ENCODE measurements at places on chromosomes 4 and X.

DNA sequence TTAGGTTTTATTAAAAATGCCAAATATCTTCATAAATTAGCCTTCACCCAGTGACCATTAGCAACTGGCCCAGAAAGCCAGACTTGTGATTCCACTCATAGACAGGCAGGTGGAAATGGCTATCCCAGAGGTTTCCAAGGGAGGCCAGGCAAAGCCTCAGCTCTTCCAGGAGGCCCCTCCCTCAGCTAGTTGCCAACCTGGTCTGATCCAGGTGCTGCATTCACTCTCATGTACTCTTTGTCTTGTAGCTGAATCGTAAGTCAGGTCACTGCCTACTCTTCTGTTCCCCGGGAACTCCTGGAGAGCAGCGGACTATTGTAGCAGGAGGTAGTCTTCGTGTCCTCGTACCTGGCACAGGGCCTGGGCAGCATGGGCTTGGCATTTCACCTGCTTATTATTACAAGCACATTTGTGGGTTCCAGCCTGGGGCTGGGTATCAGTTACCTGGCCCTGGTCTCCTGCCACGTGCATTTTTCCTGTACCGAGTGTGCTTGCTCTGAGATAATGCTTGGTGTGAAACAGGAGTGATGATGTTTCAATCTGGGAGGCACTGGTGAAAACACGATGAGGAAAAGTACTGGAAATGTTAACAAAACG lies 101.6 kb downstream of the FAM193A start:
- peak; percentile 97 for DNase-seq

- no peak for DNase-seq
Measured at GRCh38 chr4:176838601-176839433, 46.1 kb upstream of the VEGFC start.

DNA sequence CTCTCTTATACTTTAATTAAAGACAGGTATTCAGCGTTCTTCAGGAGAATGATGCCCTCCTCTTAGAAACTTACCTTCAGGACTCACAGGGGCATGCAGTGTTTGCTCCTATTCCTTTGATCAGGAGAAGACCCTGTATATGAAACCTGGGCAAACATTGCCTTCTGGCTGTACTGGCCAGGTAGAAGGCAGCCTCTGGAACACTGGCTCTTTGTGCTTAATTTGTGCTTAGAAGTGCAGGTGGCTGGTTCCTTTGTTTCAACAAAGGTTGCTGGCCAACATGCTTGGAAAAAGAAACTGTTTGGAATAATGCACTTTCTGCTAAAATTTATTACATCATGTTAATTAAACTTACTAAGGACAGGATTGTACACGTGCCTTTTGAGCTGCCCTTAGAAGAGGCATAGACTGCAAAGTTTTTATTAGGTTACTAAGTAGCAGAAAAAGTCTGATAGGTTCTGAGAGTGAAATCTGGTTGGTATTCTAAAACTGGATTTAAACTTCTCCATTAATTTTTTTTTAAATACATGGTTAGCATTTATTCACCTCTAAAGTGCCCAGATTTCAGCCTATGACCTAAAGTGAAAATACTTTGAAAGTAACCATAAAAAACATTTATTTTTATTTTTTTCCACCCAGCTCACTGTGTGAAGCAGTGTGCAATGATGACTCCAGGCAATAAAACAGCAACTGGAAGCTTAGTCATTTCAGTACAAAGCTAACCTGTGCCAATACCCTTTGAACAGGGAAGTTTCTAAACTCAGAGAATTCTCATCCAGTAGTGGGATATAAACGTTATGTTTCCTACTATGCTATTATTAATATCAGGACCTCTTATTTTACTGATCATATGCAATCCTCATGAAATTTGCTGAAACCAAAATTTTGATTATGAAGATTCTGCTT lies 11.3 kb downstream of the RASSF6 start:
- DNase-seq, result peak; percentile 82

DNA sequence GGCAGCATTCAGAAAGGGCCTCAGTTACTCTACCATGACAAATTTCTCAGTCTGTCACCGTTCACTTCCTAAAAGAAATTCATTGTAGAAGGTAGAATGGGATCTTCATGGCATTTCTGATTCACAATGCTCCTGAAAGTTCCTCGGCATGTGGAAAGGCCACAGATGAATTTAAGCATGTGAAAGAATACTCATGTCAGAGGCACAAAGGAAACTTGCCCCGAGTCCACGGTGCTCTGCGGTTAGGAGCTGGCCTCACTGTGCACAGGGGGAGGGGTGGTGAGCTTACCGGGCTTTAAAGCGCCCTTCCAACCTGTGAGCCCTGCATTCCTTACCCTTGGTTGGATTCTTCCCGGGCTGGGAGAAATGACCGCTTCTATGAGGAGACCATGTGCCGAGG lies 9.3 kb downstream of the TKTL1 start:
- DNase-seq, result no peak

DNA sequence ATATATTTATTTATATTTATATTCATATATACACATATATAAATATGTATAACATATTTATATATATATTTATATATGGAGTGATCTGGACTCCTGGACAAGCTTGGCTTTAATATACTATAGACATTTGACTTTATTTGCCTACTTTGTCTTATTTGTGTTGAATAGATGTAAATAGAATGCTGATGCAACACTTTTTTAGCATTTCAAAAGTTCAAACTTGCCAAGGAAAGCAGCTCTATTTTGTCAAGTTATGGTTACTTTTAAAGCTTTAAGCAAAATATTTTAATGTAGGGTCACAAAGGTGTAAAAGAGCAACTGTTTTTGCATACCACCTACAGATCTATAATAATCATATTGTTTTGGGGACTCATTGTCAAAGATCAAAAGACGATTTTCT lies 61.1 kb downstream of the FSTL5 start:
- DNase-seq, result no peak

- no peak for DNase-seq
Measured at GRCh38 chr4:60089546-60090273, 1110.4 kb upstream of the ADGRL3 start.

- DNase-seq, result no peak
Measured at GRCh38 chrX:75278991-75279390, 5.1 kb downstream of the UPRT start.

GRCh38 chr4:119977076-119977940 lies 89.3 kb downstream of the MAD2L1 start:
- no peak for DNase-seq

DNA sequence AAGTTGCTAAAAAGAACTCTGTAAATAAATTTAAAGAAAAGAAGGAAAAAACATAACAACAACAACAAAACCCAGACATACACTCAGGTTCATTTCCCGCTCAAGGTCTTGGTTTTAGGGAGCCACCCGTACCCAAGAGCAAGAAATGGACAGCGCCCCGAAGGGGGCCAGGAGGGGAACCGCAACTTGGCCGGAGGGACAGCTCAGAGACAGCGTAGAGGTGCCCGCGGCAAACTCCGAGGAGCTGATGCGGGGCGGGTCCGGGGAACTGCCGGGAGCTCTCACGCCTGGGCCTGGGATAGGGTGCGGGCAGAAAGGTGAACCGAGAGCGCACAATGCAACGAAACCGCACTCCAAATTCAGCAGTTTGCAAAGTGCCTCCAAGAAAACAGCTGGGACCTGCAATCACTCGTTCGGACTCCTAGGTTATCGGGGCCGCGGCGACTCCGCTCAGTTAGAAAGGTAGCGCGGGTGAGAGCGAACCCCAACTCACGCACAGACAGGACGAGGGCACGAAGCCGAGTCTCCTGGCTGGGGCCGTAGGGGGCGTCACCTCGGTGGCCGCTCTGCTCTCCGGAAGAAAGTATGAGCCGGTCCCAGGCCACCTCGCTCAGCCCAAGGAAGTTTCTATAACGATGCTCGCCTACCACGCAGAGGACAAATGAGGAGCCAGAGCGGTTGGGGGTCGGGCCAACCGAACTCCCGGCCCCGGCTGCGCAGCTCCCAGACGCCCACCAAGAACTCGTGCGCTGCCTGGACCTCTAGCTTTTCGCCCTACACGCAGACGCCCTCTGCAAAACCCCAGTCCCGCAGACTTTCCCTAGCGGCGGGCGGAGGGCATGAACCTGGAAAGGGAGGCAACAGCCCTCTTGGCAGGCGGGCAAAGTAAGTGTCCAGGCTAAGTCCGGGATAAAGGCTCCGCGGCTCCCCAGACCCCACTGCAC lies 1.4 kb downstream of the NDNF start:
- DNase-seq, result no peak

DNA sequence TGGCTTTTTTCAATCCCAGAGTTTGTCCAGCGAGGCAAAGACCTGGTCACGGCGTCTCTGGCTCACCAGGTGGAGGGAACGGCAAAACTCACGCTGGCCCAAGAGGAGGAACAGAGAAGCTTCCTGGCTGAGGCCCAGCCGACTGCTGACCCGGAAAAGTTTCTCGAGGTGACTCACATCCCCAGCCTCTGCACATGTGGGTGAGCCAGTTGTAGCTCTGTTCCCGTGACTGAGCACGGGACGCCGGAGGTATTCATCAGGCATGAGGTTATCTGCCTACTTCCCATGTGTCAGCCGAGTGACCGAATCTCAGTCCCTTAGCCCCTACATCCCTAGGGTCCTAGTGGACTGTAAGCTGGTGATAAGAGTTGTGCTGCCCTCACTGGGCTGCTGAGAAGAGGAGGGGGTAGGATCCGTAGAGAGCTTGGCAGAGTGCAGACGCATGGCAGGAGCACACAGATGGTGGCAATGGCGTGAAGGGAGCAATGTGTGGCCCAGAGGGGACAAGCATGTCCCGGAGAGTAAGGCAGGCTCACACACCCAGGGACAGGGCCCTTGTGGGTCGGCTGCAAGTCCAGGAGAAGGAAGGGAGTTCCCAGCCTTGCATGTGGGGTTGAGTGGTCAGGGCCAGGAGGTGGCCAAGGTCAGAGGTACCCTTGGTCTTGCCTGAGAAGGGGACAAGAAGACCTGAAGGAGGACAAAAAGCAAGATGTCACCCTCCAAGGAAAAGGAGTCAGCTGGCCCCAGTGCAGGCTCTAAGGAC lies 42.9 kb downstream of the EVC start:
- DNase-seq, result no peak

DNA sequence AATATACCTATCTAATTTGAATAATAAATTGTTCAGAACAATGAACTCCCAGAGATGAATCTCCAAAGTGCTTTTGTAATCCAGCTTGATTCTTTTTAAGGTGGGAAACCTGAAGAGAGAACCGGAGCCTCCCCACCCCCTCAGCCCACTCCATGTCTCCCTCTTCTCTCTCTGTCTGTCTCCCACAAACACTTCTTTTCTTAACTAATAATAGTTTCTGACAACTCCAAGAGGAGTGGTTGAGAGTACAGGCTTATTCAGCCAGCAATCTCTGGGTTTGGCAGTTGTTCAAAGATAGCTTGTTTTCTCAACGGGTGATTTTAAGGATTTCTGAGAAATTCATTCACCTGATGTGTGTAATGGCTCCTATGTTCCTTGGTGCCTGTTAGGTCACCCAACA lies 23.4 kb downstream of the PPP4R3C start:
- DNase-seq, result no peak

GRCh38 chr4:45663003-45663402 lies 460.9 kb downstream of the GABRG1 start:
- DNase-seq, result peak; percentile 82

- DNase-seq, result no peak
Measured at GRCh38 chr4:106584337-106584989, 215.9 kb upstream of the GIMD1 start.

GRCh38 chrX:53538781-53539180 lies 104.6 kb upstream of the HSD17B10 start:
- no peak for DNase-seq

- DNase-seq, result no peak
Measured at GRCh38 chrX:155028129-155028528, 1.5 kb downstream of the FUNDC2 start.

- DNase-seq, result no peak
Measured at GRCh38 chr4:183830438-183830985, 74.6 kb upstream of the STOX2 start.

GRCh38 chr4:108450236-108450898 lies 170.0 kb upstream of the RPL34 start:
- no peak for DNase-seq

GRCh38 chr4:22167201-22167600 lies 218.6 kb upstream of the KCNIP4 start:
- DNase-seq, result no peak

DNA sequence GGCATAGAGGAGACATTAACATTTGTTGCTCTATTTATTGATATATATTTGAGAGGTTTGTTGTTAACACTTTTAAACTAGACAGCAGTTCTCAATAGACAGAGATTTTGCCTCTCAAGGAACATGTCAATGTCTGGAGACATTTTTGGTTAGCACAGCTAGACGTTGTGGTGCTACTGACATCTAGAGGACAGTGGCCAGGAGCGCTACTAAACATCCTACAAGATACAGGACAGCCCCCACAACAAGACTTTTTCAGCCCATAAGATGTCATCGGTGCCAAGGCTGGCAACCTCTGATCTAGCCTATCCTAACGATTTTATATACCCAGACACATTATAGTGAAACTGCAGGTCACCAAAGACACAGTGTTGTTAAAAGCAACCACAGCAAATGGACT lies 18.4 kb upstream of the CTSO start:
- no peak for DNase-seq
